Renal pelvis (tissue), 12 donors: ENCODE measurements at places on chromosomes 5 and 9. TPM values are rescaled to one million over a fixed set of nuclear protein-coding genes. Genes with fewer than 3 reads are reported as not detected.

Gene TSSK1B
- polyA plus RNA-seq: 0.16 TPM

- no peak for DNase-seq
These were observed 40.0 kb downstream of the PAPPA start for GRCh38 chr9:116193636-116194035.

GRCh38 chr9:89943728-89944127 lies 338.9 kb downstream of the GADD45G start:
- DNase-seq: no peak

DNA sequence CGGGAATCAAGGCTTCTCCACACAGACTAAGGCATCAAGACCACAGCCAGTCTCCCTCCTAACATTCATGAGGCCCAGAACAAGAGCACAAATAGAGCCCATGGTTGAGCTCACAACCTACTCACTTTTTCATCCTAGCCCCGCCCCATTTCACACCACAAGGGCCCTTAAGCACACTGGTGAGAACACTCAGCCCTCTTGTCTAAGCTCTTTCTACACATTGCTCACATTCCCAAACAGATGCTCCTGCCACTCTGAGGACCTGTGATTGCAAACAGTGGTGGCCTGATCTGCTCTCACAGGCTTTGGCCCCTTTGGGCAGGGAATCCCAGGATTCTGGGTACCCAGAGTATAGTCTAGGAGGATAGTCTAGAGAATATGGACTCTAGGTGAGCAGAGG lies 54.0 kb downstream of the FEM1C start:
- no peak for DNase-seq

- DNase-seq: no peak
These were observed 1.7 kb downstream of the CCNG1 start for GRCh38 chr5:163439092-163439425.
